ENCODE measurements at places on chromosomes 7 and 10.
A peak's percentile ranks its signal among the peaks of the same experiment; 100 is the strongest.

- DNase-seq, result peak; percentile 100
Measured at GRCh38 chr7:115724400-115725056, 306.0 kb downstream of the TFEC start.

- DNase-seq, result no peak
Measured at GRCh38 chr7:45564485-45564884, 9.7 kb upstream of the ADCY1 start.

- DNase-seq, result no peak
Measured at GRCh38 chr7:81869670-81870069, 99.8 kb upstream of the HGF start.

DNA sequence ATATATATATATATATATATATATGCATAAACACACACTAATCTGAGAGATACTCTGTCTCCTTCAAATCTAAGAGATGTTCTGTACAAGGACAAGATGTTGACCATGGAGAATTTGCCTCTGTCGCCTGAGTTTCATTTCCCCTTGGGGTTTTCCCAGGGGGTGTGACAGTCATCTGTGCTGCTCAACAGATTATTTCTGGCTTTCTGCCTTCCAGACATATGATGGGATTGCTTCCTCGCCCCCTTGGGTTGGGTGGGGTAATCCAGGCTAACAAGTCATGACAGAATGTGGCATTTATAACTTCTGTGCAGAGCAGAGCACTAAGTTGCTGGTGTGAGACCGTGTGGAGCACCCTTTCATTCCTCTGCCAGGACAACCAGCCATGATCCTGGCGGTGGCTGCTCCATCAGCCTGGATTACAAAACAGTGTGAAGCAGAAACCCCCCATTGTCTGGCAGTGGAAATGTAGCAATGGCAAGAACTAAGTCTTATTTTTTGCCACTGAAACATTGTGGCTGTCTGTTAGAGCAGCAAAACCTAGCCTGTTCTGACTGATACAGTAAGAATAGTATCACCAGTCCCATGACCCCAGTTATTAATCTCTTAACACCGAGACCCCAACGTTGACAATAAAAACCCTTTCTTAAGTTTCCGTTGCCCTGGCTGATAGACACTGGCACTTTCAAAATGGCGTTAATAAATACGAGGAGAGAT lies 13.7 kb upstream of the USP6NL start:
- no peak for DNase-seq

DNA sequence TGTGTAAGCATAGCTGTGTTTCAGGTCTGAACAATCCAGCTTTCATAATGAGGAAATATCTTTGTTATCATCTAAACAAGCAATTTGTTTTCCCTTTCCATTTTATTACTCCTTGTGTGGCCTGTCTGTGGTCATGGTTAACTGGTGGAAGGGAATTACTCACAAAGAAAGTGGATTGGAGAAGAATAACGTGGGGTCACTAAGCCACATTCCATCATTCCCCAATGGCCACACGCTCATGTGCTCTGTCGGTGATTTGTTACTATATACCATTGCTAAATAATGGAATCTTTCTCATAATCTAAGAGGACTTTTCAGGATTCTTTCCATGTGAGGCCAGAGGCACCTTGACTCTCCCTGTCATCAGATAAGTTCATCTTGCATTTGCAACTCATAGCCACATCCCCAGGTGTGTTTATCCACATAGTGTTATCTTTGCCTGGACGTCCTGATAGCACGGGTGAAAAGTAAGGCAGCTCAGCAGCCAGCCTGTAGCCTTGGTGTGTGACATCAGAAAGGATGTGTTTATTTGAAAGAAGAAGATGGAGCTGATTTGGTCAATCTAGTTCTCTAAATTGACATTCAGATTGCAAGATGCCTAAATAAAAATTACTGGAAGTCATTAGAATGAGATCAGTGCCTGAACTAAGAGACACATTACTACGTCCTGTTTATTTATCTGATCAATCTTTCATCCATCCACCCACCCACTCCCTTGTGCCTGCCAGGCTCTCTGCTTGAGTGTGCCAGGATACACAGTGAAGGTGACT lies 128.9 kb downstream of the CELF2 start:
- no peak for DNase-seq

DNA sequence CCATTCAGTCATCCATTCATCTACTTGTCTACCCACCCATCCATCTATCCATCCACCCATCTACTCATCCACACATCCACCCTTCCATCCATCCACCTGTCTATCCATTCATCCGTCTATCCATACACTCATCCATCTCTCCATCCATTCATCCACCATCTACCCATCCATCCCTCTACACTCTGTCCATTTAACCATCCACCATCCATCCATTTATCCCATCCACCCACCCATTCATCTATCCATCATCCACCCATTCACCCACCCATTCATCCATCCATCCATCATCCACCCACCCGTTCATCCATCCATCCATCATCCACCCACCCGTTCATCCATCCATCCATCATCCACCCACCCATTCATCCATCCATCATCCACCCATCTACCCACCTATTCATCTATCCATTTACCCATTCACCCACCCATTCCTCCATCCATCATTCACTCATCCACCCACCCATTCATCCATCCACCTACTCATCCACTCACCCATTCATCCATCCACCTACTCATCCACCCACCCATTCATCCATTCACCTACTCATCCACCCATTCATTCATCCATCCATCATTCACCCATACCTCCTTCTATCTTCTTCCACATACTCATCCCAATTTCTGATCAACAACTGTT lies 39.3 kb upstream of the ELFN1 start:
- no peak for DNase-seq

- DNase-seq, result no peak
Measured at GRCh38 chr7:84194484-84195271, at the start of gene SEMA3A. Gene SEMA3A, minus strand, starts transcription at chr7:84194789. Its CDS starts 203 bp downstream, at chr7:84194586.

GRCh38 chr7:77416621-77417371 lies 647 bp upstream of the GSAP start:
- no peak for DNase-seq

GRCh38 chr10:116151076-116151475 lies 121.9 kb downstream of the GFRA1 start:
- DNase-seq, result no peak

DNA sequence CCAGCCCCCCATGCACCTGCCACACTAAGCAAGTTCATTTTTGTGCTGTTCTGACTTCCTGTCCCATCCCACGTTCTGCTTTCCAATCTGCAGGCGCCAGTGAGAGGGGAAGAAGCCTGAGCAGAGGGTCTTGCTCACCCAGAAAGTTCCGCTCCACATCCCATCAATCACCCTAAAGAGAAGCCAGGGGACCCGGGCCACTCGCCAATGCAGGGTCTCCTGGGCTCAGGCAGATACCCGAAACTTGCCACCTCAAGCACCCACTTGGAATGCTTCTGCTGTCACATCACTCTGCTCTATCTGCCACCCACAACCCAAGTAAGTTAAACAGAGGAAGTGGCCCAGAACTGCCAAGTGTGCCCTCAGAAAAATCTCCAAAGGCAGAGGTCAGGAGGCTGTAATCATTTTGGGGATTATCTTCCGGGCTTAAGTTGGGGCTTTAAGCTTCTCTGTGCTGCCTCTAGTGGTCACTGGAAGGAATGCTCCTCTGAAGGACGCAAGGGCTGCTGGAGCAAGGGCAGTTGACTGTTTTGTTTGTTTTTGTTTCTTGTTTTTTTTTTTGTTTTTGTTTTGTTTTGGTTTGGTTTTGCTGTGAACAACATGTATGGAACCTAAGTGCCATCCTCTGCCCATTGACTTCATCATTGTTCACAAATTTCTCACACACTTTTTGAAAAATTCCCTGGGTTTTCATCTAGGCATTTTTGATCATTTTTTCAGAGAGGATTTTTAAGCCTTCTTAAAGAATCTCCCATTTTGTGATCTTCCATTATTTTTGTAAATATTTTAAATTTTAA lies 25.5 kb downstream of the PRR15 start:
- DNase-seq, result no peak

GRCh38 chr7:97027427-97028234 lies 3.0 kb upstream of the DLX5 start:
- peak; percentile 91 for DNase-seq

DNA sequence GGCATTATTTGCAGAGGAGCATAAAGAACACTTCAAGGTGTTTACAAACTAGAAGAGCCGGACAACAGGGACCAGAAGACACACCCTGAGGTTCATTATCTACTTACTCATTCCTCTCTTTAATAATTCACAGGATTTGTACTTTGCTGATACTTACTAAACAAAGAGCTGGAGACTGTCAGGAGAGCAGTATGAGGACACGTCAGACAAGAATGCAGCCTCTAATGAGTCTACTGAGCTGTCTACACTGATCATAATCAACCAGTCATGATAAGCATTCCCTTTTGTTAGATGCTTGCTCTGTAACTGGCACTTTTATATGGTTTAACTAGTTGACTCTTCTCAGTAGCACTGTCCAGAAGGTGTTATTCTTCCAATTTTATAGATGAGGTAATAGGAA lies 243.3 kb upstream of the CDC14C start:
- DNase-seq, result no peak

- DNase-seq, result no peak
Measured at GRCh38 chr7:124550036-124550435, 215.6 kb downstream of the GPR37 start.

- no peak for DNase-seq
Measured at GRCh38 chr10:36559412-36560400, 565.7 kb upstream of the ANKRD30A start.

GRCh38 chr7:27431465-27431864 lies 188.9 kb downstream of the EVX1 start:
- DNase-seq, result no peak
